ENCODE measurements at places on chromosomes 2 and 18.

- DNase-seq: peak; percentile 75
These were observed 4.7 kb downstream of the EPG5 start for GRCh38 chr18:45962461-45962860.

- no peak for DNase-seq
These were observed 4.8 kb downstream of the SOX11 start for GRCh38 chr2:5696945-5697521.

DNA sequence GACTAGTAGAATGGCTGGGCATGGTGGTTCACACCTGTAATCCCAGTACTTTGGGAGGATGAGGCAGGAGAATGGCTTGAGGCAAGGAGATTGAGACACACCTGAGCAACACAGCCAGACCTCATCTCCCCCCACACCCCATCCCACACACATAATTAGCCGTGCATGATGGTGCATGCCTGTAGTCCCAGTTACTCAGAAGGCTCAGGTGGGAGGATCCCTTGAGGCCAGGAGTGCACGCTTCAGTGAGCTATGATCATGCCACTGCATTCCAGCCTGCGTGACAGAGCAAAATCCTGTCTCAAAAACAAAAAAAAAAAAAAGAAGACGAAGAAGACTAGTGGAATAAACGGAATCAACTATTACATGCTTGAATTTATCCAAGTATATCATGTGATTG, 150.0 kb downstream of the STK39 start:
- no peak for DNase-seq

GRCh38 chr2:124318913-124319312, 293.8 kb downstream of the CNTNAP5 start:
- no peak for DNase-seq

DNA sequence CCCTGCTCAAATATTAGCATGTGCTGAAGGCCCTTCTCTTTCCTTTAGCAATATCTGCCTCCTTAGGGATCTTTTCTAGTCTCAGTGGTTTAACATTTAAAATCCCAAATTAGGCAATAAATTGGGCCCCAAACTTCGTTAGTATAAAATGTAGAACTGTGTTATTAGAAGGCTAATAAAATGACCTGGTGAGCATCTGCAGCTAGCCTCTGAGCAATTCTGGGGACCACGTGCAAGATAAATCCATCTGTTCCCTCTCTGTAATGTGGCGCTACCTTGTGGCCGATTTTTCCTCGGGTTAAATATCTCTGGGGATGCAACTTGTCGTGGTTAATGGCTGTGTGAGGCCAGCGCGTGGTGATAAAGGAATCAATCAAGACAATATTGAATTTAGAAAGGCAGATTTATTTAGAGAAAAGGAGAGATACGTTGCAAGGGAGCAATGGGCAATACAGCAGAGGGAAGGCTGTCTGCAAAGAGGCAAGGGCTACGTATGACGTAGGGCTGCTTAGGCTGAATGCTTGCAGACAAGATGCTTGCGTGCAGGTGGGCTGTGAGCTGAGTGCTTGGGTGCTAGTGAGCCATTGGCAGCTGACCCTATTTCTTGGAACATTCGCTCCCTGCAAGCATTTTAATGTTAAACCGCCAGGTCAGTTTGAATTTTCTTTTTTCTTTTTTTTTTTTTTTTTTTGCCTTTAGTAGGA, 18.5 kb upstream of the IL36G start:
- DNase-seq: no peak

DNA sequence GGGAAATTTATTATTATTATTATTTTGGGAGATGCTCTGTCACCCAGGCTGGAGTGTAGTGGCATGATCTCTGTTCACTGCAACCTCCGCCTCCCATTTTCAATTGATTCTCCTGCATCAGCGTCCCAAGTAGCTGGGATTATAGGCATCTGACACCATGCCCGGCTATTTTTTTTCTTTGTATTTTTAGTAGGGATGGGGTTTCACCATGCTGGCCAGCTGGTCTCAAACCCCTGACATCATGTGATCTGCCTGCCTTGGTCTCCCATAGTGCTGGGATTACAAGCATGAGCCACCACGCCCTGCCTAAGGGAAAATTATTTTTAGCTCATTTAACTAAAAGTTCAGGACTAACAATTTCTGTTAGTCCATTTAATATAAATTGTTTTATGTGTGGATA, 109.2 kb upstream of the SESTD1 start:
- no peak for DNase-seq

DNA sequence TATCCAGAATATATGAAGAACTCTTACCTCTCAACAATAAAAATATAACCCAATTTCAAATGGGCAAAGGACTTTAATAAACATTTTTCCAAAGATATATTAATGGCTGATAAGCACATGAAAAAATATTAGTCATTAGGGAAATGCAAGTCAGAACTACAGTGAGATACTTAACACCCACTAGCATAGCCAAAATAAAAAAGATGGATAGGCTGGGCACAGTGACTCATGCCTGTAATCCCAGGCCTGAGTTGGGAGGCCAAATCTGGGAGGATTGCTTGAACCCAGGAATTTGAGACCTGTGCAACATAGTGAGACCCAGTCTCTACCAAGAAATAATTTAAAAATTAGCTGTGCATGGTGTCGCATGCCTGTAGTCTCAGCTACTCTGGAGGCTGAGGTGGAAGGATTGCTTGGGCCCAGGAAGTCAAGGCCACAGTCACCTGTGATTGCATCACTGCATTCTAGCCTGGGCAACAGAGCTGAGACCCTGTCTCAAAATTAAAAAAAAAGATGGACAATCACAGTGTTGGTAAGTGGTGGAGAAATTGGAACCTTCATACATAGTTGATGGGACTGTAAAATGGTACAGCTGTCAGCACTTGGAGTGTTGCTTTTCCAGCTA, 25.1 kb downstream of the MARCHF7 start:
- no peak for DNase-seq

DNA sequence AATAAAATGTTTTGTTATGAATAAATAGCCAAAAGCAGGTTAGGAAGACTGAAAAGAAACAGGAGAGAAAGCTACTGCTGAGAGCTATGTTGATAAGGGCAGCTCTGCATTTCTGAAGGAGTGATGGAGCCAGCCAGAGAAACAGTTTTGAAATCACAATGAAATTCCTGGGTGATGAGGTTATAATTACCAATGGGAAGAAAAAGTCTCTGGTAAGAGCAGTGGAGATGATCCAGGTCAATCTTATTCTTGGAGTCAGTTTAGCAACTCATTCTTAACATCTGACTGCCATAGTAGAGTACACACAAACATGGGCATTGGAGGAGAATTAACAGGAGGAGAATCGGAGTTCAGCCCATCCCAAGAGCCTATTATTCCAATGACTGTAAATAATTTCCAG, 2.4 kb downstream of the ALKAL2 start:
- no peak for DNase-seq

DNA sequence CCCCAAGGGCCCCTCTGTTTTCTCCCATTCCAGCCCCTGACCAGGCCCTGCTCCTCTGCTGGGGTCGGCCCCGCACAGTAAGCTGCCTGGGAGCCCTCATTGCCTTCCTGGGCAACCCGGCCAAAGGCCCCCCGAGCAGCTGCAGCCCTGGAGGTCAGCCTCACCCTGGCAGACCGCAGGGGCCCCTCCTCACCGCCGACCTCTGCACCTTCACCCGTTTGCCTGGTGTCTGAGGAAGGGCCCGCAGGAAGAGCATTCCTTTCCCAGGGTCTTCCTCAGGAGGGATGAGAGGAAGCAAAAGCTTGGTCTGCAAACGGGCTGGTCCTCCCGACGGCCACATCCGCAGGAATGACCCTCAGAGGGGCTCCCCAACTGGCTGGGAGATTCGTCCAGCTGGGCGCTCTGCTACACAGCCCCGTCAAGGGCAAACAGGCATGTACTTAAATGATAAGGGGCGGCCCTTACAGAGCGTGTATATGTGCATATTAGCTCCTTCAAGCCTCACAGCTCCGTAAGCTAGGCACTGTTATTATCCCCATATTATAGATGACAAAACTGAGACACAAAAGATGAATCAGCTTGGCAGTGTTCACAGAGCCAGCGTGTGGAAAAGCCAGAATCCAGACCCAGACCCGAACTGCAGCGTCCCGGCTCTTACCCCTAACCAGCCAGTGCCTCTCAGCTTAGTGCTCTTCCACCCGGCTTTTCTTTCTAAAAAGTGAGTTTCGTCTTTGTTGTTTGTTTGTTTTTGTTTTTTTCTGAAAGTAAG, 52.8 kb downstream of the SLC4A1AP start:
- no peak for DNase-seq

DNA sequence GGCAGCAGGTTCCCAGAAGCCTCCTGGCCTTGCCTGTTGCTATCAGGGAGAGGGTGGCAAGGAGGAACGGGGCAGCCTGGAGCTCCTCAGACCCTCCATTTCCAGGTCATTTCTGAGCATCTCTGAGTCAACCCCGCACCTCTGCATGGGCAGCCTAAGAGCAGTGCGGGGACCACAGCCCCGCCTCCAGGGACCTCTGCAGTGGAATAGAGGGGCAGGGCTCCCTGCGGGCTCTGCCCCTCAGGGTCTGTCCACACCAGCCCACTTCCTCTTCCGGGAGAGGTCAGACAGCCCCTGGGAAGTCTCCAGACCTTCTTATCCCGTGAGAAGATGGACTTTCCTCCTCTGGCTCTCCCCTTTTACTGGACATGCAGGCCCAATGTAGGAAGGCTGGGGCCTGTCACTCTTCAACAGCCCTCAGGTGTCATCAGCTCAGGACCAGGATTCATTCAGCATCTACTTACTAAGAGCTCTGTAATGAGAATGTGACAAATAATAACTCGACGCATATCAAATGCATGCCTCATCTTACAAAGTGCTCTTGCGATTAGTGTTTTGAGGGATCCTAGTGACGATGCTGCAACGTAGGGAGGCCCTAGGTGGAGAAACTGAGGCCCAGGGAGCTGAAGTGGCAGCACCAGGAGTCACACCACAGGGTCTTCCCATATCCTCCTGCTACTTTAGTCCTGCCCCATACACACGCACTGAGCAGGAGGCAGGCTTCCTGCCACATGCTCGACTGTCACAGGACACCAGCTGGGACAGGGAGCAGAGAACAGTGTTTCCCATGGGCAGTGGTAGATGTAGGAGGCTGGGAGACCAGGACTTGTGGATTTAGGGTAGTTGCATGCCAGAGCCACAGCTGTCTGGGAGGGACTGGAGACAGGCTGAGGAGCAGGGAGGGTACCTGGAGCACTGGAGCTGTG, 28.0 kb downstream of the SH2D6 start:
- DNase-seq: no peak

DNA sequence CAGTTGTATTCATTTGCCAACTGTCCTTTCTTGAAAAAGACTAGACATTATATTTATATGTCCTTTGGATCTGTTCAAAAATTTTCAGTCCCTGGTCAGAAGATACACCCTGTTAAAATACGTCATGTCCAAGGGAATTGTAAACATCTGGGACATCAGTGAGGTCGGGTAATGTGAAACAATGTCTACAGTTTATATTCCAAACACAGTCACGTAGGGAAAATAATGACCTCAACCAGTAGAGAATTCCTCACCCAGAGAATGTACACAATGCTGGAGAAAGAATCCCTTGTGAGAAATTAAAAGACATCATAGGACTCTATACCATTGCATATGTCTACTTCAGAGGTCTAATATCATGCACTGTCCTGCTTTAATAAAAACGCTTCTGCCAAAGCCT, 888.0 kb upstream of the CHAC2 start:
- DNase-seq: no peak

DNA sequence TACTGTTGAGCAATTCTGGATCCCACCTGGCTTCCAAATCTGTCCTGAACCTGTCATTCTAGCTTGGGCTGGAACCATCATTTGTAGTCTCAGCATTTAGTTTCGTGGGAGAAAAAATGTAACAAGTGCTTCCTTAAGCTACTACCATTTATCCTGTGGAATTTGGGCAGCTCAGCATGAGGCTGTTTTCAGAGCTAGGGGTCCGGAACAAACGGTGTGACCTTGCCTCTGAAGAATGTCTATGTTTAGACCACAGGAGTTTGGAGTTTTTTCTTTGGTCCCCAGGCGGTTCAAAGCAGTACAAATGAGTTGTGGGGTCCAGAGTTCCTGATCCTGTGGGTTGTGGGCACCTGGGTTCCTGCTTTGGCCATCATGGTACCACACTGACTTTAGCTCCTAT, 59.1 kb upstream of the TMEM178A start:
- no peak for DNase-seq

DNA sequence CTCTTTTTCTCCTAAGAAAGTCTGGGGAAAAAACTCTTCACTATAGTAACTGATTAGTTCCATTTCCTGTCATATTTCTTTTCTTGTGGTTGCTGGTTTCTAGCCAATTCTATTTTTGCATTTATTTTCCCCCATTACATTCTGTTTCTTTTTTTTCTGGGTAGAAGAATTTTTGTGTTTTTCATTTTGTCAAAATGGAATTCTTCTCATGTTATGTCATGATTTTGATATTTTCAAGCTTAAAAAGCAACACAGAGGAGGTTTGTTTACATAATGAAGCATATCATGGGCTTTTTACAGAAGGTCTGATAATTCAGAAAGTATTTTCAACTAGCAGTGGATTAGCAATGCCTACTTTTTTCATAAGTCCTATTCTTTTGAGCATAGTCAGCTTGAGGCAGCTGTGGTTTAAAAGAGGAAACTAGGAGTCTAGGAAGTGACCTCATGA, 102.0 kb downstream of the MAP2 start:
- no peak for DNase-seq

DNA sequence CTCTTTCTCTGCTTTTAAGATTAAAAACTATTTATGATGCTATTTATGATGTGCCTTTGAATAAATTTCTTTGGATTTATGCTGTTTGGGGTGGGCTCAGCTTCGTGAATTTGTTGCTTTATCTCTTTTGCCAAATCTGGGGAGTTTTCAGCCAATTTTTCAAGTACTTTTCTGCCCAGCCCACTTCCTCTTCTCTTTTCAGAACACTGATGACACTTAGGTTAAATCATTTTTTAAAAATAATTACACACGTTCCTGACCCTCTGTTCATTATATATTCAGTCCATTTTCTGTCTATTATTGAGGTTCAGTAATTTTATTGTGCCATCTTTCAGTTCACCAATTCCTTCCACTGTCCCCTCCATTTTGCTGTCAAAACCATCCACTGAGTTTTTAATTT, 14.8 kb upstream of the BCL2L11 start:
- no peak for DNase-seq

- DNase-seq: peak; percentile 59
These were observed 174.5 kb upstream of the HS6ST1 start for GRCh38 chr2:128492966-128493811.

DNA sequence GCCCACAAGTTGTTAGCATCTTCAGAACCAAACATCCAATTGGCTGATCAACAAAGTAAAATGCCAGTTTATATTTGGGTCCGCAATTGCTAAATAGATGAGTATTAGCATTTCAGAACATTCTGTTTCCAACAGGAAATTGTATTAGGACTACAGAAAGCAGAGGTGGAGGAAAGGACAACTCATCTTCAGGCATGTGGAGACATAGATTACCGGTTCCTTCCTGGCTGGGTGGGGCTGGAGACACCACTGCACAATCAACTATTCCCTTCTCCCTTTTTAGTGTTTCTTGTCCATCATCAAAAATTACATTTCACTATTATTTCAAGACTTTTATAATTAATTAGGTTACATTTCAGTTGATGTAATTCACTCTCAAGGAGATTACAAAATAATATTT, 83.8 kb downstream of the ADAM23 start:
- no peak for DNase-seq

DNA sequence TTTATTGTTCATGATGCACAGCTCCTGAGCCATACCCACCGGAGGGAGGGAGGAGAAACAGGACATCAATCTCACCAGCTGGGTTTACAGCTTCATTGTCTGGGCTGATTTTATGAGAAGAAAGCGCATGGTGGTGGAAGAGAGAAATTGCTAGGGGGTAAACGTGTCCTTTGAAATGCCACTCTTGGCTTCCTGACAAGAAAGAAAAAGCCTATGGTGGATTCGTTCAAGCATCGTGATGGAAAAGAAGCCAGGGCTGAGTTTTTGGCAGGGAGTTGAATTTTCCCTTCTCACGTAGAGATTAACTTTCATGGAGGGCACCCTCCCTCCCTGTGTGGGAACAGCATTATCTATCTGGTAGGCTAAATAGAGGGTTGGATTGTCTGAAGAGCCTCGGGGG, 502.0 kb downstream of the SLC4A3 start:
- DNase-seq: no peak
